Common myeloid progenitor, CD34-positive (primary cell): ENCODE measurements at places on chromosomes 6 and 20.
A peak's percentile ranks its signal among the peaks of the same experiment; 100 is the strongest.

DNA sequence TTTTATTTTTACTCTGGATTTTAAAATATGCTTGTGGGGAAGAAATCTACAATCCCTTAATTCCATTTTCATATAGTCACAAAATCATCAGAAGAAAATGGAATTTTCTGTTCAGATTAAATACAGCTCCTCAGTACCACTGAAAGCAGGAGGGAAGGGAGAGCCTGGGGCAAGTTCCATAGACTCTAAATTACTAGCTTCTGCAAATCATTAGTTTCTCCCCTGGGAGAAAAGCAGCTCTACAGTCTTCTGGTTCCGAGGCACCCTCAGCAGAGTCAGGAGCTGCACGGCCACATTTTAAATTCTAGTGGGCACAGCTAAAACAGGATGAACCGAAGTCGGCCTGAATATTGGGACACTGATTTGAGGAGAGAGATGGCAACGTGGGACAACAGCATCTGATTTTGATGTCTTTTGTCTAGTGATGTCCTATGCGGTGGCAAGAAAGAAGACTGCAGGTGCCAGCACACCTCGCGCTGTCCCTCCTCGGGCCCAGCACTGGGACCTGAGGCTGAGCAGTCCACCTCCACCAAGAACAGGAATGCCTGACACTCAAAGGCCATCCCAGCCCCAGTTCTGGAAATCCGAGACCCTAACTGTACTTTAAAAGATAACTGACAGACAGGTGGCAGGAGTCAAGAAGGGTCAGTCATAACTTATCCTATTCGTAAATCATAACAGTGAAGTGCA lies 90.7 kb downstream of the FOXC1 start:
- DNase-seq: no peak

- DNase-seq: no peak
Measured at GRCh38 chr6:163586888-163587287, 172.4 kb downstream of the QKI start.

DNA sequence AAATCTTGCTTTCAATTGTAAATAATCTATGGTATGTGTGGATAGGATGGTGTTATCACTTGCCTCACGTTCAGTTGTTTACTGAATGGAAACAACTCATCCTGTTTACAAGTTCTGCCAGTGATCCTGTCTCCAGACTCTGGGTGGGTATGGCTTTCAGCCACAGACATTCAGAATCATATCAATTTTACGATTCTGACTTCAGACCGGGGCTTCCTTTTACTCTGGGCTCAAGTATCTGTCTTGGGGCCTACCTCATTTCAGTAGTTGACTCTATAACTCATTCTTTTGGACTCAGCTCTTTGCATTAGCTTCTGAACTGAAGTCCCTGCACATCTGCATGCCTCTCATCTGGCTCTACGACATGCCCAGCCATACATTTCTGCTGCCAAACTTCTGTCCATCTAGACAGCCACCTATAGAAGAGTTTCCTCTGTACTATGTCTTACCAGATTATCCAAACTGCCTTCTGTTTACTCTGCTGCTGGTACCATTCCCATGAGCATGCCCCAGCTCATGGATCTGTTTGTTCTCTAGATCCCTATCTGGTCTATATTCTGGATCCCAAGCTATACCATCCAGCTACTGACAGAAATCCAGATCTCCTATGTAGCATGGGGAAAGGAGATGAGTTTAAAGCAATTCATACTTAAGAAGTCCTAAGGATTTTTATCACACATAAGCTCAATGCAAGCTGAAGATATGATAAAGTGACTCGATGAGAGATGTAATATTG lies 34.3 kb downstream of the FYN start:
- no peak for DNase-seq

GRCh38 chr6:13425943-13426931 lies 61.2 kb downstream of the GFOD1 start:
- DNase-seq: no peak

DNA sequence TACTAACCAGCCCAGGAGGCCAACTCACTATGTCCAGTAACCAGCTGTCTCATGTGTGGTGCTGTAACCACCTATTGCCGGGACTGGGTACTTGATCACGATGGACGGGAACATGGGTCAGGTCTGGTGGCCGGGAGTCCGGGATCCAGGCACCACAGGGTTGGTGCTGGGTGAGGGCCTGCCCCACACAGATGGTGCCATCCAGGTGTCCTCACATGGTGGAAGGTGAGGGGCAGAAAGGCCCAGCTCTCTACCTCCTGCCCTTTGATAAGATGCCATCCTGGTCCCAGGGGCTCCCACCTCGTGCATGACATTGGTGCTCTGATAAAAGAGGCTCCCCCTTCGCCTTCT lies 116.3 kb downstream of the TAF4 start:
- no peak for DNase-seq

DNA sequence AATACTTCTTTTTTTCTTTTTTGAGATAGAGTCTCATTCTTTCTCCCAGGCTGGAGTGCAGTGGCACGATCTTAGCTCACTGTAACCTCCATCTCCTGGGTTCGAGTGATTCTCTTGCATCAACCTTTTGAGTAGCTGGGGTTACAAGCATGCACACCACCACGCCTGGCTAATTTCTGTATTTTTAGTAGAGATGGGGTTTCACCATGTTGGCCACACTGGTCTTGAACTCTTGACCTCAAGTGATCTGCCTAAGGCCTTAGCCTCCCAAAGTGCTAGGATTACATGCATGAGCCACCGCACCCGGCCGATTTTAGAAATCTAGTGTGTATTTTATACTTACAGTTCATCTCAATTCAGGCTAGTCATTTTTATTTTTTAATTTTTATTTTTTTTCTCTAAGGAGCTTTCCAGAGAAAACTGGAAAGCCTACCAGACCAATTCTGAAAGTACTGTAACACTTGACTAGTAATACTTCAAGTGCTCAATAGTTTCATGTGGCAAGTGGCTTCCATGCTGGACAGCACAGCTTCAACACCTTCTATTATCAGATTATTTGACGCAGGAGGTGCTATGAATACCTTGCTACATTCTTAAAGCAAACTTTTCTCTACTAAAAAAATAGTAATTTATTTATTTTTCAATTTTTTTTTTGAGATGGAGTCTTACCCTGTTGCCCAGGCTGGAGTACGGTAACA lies 25.0 kb downstream of the POLR1C start:
- DNase-seq: no peak

DNA sequence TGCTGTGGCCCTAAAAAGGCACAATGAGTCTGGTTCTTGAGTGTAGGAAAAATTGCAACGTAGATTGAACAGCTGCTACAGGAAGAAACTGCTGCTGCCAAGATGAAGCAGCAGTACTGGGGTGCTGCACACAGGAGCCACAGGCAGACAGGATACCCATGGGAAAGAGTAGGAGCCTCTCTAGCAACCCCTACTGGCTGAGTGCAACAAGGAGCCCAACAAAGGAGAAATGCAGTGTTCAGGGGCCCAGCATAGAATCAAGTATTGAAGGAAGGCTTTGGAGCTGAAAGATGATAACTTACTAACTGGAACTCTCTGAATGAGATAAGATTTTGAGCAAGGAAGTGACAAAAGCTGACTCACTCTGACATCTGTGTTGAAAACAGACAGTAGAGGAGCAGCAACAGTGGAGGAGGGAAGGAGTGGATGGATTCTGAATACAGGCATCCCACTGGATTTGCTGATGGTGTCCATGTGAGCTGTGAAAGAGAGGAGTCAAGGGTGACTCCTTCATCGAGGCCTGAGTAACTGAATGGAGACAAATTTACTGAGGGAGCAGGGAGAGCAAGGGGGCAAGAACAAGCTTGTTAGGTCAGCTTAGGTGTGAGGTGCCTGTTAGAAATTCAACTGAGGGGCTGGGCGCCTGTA lies 534.7 kb upstream of the JARID2 start:
- peak; percentile 87 for DNase-seq

- no peak for DNase-seq
Measured at GRCh38 chr20:8432435-8433148, 300.5 kb downstream of the PLCB1 start.

DNA sequence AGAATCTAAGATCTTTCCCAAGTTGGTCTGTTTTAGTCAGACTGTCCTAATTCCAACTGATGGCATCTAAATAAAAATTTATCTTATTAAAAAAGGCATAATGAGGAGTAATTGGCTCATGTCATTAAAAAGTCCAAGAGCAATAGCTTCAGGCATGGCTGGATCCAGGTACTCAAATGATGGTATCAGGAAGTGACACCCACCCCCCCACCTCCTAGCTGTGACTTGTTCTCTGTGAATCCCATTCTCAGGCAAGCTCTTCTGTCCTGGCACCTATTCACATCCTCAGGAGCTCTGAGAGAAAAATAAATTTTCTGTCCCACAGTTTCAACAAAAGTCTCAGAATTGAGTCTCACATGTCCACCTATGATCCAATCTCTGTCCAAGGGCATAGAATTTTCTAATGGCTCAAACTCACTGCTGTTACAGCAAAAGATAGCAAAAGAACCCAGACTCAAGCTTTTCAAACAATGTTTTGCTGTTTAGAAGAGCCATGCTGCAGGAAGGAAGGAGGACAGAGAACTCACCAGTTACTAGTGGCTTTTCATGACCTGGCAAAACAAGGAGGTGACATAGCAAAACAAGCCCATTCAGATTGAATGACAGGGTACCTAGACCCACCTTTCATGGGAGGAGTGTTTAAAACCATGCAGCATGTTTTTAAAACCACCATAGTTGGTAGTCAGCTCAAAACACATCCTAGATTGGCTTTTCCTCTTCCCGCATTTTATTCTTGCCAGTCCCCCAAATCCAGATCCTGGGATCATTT lies 496.1 kb downstream of the PREX1 start:
- DNase-seq: no peak

DNA sequence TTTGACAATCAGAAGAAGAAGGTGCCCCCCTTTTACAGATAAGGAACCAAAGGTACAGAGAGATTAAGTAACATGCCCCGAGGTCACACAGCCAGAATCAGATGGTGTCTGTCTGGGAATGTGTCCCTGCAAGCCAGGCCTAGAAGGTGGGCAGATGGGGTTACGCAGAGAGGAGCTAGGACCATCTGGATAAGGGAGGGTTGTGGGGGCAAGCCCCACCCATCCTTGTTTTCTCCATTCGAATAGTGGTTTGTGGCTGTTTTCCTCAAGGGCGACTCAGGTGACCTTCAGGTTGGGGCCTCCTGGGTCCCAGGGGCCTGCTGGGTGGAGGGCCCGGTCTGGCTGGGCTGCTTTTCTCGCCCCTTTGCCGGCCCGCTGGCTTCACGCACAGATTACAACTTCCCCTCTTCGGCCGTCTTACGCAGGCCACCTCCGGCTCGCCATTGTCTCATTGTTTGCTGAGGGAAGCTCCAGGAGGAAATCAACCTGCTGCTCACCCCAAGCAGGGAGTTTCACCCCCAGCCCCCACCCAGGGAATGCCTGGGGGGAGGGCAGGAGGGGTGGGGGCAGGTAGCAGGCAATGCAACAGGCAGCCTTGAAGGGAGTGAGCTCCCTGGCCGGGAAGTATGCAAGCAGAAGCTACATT lies 30.8 kb upstream of the CSNK2A1 start:
- no peak for DNase-seq

GRCh38 chr6:30441171-30441570 lies 48.1 kb upstream of the HLA-E start:
- DNase-seq: no peak
